Fibroblast of skin of back (primary cell): ENCODE measurements at places on chromosomes 3 and 15.

DNA sequence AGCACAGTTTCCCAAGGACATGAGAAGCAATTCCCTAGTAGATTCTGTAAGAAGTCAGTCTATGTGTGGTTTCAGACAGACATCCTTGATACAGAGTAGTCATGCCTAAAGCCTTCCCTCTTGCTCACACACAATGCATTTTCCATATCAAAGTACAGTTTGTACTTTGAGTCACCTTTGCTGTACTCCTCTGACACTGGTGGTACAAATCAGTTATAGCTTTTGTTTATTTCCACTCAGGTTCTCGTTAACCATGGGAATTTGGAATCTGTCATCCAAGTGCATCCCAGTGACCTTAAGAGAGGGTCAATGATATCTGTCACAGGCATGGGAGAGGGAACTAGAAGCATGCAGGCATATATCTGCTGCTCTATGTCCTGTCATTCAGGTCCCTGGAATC, 3.6 kb upstream of the GNB4 start:
- DNase-seq: no peak

DNA sequence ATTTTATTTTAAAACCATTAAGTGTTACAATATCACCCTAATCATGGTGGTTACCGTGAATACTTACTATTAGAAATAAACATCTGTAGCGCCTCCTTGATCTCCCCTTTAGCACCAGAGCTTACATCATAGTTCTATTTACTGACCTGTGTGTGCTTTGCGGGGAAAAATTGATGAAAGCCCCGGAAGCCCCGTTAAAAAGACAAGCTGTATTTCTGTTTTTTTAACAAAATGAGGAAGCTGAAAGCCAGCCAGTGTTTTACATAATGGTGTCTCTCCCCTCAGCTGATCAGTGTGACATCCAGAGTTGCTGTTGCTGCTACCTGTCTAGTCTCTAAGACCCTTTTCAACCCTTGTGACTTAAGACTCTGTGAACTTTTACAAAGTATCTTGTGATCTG, 100.8 kb downstream of the OPA1 start:
- no peak for DNase-seq

- DNase-seq: no peak
These were observed 26.2 kb upstream of the SRP14 start for GRCh38 chr15:40065166-40065565.

DNA sequence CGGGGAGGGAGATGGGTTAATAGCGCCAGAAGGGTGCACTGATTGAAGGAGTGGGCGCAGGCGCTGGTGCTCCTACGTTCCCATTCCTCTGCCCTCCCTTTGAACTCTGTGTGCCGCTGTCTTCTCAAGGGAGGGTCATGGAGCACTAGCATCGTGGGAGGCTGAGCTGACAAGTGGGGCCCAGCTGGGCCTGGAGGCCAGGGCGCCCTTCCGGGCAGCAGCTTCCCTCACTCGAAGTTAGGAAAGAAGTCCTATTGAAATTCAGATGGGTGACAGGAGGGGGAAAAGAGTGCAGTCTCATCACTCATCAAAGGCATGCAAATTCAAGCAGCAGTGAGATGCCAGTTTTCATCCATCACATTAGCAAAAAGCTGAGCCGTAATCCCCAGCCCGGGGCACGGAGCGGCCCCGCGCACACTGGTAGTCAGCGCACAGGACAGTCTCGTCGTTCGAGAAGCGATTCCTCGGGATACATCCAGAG, 128.2 kb downstream of the LRRK1 start:
- DNase-seq: no peak

GRCh38 chr3:120162400-120162799, 68.2 kb upstream of the GSK3B start:
- DNase-seq: peak; percentile 72

GRCh38 chr3:100001083-100001482, 113.2 kb downstream of the FILIP1L start:
- DNase-seq: no peak

DNA sequence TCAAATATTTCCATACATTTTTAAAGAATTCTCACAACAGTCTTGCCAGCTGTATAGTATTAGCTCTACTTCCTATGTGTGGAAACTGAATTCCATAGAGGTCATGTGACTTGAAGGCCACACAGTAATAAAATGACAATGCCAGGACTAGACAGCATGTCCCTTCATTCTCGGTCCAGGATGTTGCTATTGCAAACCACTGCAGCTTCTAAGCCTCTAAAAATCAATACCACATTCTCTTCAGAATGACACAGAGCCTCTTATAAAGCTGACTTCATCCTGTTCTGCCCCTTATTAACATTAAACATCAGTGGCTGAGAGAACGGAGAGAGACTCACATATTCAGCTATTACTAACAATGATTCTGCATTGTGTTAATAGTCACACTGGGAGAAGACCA, 240.3 kb upstream of the PEX5L start:
- DNase-seq: peak; percentile 63

DNA sequence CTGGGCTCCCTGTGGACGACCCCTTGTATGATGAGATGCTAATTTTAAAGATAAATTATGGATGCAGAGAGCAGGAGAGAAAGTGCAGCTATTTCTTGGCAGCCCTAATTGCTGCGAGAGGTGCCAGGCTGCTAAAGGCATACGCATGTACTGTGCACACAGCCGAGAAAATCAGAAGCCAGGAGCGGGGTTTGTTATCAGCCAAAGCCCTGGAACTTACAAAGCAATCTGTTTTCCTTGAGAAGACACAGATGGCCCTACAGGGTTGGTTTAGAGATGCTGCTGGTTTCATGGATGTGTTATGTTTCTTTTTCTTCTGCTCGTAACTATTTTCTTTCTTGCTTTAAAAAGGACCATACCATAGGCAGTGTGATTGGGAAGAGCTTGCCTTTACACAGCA, 11.7 kb upstream of the CCK start:
- DNase-seq: no peak

DNA sequence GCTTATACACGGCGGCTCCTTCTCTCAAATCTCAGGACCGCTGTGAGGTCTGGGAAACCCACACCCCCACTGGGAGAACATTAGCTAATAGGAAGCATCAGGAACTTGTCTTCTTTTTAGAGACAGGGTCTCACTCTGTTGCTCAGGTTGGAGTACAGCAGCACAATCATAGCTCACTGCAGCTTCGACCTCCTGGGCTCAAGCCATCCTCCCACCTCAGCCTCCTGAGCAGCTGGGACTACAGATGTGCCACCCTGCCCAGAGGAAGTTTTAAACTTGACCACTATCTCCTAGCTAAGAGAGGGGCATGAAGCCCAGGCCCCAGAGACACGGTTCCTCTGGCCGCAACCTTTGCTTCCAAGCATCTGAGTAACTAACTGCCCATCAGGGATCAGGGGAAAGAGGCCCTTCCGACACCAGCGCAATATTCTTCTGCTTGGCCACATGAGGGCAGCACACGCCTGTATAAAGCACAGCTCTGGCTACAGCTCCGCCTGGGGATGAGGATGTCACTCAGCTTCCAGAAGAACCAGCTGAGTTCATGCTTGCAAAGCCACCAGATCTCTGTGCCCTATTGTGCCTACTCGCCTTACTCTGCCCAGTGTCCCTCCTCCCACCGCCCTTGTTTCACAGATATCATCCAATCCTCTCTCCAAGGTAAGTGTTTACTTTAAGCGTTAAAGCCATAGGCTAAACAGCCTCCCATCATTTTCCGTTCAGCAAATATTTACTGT, 57.6 kb upstream of the SLC6A11 start:
- DNase-seq: peak; percentile 59

DNA sequence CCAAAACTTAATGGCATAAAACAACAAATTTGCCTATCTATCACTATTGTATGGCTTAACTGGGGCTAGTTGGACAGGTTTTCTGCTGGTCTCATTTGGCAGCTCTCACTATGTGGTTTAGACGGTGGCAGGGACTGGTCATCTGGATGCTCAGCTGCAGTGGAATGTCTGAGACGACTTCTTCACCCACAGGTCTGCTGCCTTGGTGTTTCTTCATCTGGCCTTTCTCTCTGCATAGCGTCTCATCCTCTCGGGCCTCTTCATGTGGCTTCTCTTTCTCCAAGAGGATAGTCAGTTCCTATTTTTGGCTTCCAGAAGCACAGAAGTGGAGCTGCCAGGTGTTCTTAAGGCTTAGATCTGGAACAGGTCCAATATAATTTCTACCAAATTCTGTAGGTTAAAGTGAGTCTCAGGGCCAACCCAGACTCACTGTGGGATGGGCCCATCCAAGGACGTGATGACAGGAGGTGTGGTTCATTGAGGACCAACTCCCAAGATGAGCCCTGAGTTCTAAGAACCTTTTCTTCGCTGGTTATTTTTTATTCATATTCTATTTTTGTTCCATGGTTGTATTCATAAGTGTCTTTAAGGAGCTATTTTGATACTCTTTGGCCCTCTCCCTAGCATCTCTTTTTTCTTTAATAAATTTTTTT, 18.6 kb downstream of the UBE2Q2 start:
- DNase-seq: no peak

GRCh38 chr3:95217661-95218060, 1154.8 kb downstream of the NSUN3 start:
- no peak for DNase-seq

DNA sequence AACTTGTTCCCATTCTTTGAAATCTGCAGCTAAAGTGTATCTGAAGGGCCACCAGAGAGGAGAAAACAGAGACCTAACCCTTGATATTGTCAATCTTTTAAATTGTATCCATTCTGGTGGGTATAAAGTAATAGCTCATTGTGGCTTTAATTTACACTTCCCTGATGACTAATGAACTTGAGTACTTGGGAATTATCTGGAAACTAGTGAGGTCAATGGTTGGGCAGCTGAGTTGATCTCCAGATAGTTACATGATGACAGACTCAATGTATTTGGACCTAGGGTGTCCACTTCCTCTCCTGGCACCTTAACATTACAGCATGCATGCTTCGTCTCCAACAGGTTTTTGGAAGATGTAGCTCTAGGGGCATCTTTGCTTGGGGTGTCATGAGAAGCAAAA, 195.2 kb downstream of the PDCD6IP start:
- peak; percentile 45 for DNase-seq

DNA sequence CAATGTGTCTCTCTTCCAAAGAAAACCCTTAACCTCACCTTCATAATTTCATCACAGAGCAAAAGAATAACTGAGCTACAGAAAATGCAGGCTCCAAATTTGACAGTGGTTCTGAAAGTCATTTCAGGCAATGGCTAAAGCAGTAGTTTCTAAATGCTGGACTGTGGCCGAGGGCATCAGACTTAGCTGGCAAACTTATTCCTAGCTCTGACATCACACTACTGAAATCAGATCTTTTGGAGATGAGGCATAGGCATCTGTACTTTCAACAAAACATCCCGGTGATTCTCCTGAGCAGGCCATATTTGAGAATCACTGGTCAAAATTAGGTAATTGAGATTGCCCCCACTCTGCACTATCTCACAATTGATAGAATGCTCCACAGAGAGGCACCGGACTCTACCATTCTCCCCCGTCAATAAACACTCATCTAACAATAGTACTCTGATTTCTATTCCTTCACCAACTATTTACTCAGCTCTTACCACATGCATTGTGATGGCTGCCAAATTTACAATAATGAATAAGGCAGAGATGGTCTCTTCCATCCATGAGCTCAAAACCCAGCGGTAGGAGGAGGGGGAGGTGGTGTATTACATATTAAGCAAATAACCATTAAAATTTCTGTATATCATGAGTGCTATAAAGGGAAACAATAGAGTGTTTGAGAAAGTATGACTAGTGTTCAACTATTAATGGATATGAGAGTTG, 57.3 kb upstream of the SPRED1 start:
- DNase-seq: no peak

GRCh38 chr15:92166751-92167405, 226.8 kb upstream of the ST8SIA2 start:
- no peak for DNase-seq

DNA sequence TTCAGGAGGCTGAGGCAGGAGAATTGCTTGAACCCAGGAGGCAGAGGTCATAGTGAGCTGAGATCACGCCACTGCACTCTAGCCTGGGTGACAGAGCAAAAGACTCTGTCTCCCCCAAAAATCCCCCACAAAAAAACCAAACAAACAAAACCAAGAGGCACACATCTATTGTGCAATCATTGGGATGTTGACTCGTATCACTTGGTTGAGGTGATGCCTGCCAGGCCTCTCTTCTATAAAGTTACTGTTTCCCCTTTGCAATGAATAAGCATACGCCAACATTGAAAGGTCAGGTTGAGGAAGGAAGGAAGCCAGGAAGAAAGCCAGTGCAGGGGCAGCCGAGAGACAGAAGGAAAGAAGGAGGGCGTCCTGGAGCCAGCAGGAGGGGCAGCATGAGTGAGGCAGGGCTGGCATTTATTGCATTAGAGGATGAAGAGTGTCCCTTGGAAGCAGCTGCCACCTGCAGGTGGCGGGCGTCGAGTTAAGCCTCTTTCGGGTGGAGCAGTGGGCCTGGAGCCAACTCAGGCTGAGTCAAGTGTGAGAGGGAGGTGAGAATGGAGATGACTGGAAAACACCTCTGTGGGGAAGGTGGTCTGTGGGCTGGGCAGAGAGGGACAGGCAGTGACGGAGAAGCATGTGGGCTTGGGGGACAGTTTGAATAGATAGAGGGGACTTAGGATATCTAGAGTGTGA, 8.3 kb upstream of the CSPG4 start:
- DNase-seq: peak; percentile 50

DNA sequence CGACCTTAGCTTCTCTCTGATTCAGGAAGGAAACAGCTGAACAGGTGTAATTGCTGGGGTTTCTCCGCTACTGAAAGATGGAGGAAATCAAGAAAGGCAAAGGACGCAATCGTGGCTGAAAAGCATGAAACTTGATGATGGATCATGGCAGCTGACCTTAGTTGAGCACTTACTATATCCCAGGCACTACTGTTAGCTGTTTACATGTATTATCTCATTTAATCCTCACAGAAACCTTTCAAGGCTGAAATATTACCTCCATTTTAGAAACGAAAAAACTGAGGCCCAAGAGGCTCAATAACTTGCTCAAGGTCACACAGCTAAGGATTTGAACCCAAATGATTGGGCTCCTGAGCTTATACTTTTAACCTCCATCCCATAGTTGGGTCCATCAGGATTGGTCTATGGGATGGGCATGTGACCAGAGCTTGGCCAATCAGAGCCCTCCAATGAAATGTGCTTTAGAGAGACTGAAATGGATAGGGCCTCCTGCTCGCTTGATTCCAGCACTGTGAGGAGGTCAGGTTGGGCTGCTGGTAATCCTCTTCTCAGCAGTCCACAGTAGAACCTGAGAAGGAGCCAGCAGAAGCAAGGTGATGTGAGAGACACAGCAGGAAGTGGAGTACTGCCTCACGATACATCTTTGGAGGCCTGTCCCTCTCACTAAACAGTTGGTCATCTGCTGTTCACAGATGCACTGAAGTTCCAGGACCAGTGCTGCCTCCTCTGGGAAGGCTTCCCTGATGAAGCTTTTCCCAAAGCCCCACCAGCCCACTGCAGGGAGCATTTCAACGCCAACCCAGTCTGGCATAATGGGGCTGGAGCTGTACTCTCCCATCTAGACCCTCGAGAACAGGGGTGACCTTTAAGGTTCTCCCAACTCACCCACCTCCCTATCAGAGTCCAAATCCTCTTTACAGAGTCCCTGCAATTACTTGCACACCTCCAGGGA, 10.4 kb downstream of the CLN6 start:
- no peak for DNase-seq

- DNase-seq: no peak
These were observed 175.7 kb downstream of the ALCAM start for GRCh38 chr3:105542282-105543019.
